ENCODE measurements at places on chromosomes 12 and 14.

- DNase-seq: no peak
Observed at GRCh38 chr14:21494902-21495762, 16.0 kb downstream of the METTL3 start.

- DNase-seq: no peak
Observed at GRCh38 chr14:45198551-45198950, 54.5 kb downstream of the MIS18BP1 start.

DNA sequence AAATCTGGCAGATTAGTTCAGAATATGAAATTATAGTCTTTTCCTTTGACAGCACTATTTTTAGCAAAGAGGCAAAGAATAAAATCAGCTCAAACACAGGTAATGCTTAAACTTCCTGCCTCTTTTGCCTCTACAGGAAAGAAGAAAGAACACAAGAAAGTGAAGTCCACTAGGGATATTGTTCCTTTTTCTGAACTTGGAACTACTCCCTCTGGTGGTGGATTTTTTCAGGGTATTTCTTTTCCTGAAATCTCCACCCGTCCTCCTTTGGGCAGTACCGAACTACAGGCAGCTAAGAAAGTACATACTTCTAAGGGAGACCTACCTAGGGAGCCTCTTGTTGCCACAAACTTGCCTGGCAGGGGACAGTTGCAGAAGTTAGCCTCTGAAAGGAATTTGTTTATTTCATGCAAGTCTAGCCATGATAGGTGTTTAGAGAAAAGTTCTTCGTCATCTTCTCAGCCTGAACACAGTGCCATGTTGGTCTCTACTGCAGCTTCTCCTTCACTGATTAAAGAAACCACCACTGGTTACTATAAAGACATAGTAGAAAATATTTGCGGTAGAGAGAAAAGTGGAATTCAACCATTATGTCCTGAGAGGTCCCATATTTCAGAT is 17.4 kb downstream of the TMPO start:
- DNase-seq: no peak

DNA sequence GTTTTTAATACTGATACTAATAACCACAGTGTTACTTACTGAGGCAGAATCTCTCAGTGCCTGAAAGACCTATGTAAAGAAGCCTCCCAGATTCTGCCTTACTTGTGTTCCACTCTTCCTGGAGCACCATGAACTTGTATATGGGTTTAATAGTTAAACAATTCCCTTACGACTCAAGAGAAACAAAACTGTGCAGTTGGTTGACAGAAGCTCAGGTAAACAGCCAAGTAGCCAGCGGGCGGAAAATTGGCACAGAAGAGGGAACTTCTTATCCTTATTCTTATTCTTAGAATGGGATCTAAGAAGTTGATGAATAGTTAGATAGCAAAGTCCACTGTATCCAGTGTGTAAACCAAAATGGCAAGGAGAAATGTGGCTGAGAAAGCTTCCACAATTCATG is 22.7 kb upstream of the MAGOHB start:
- DNase-seq: no peak

GRCh38 chr12:46470036-46470627 is 97.6 kb upstream of the SLC38A2 start:
- DNase-seq: no peak

- peak; percentile 73 for DNase-seq
Observed at GRCh38 chr12:104643819-104644669, 187.3 kb downstream of the CHST11 start.

GRCh38 chr12:124517260-124518050 is 50.0 kb downstream of the NCOR2 start:
- peak; percentile 64 for DNase-seq

- no peak for DNase-seq
Observed at GRCh38 chr12:108462686-108463085, 52.4 kb upstream of the FICD start.

DNA sequence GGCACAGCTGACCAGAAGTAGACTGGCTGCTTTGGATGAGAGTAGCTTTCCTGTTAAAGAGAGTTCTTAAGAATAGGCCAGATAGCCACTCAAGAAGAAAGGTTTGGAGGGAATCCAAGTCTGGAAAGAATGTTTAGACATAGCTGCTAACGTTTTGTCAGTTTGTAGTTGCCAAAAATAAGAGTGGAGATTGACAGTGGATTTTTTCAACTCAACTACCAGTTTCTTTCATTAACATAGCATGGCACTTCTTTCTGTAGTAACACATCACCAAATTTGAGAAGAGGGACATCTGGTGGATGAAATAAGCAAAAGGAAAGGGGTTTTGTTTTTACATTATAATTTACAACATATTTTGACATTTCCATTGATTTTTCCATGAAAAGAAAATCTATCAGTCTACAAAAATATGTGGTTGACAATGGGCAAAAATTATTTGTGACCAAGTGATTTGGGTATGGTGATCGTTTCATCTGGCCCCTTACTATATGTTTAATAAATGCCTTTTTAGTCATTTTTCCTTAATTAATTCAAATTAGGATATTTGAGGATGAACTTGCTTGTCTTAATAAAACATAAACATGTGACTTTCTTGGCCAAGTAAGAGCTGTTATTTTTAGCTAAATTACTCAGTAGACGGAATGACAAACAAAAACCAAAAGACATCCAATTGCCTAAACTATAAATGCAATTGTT is 71.1 kb downstream of the PTPRR start:
- no peak for DNase-seq

- no peak for DNase-seq
Observed at GRCh38 chr14:22668417-22668816, 24.3 kb upstream of the OR6J1 start.

DNA sequence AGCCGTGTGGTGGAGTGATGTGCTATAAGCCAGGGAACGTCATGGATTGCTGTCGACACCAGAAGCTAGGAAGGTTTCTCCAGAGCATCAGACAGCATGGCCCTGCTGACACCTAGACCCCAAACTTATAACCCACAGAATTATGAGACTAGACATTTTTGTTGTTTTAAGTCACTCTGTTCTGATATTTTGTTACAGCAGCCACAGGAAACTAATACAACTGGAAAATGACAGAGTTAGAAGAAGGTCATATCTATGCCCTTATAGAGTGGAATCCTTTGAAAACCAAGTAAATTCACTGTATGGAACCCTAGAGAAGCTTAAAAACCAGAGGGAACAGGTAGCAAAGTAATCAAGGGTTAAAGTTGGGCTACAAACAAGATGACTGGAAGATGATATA is 42.5 kb downstream of the SPTLC2 start:
- DNase-seq: no peak

- DNase-seq: no peak
Observed at GRCh38 chr12:52182898-52183543, 8.8 kb downstream of the KRT80 start.

- DNase-seq: no peak
Observed at GRCh38 chr14:26765768-26766520, 168.1 kb upstream of the NOVA1 start.

DNA sequence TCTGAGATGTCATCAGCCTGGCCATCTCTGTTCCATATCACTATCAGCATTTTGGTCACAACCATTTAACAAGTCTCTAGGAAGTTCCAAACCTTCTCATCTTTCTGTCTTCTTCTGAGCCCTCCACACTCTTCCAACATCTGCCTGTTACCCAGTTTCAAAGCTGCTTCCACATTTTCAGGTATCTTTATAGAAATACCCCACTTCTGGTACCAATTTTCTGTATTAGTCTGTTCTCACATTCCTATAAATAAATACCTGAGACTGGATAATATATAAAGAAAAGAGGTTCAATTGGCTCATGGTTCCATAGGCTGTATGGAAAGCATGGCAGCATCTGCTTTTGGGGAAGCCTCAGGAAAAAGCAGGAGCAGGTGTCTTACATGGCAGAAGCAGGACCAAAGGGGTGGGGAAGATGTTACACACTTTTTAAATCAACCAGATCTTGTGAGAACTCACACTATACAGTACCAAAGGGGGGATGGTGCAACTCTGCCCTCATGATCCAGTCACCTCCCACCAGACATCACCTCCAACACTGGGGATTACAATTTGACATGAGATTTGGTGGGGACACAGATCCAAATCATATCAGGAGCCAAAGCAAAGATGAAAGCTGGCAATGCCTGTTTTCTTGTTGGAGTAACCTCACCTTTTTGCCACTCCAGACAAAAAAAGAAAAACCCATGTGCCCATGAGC is 37.4 kb downstream of the CREBL2 start:
- DNase-seq: no peak

GRCh38 chr14:103066399-103066798 is 9.1 kb upstream of the CDC42BPB start:
- no peak for DNase-seq

GRCh38 chr12:92866418-92866817 is 62.7 kb downstream of the EEA1 start:
- DNase-seq: no peak

GRCh38 chr12:1505576-1505975 is 88.8 kb downstream of the FBXL14 start:
- DNase-seq: no peak

DNA sequence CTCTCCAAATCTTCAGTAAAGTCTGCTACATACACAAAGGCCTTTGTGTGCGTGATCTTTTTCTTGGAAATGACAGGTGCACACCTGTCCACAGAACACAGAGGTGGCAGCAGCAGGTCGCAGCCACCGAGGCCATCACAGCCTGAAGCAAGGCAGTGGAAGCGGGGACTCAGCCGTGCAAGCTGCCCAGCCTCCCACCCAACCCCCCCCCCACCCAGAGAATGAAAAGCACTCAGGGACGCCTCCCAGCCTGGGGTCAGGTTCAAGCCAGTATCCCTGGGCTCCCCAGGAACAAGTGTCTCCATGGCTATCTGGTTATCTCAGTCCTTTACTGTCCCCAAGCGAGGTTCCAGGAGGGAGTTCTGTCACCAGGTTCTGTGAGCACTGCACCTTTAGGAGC is 31.2 kb upstream of the TSPAN9 start:
- DNase-seq: no peak

- no peak for DNase-seq
Observed at GRCh38 chr12:122230798-122231197, 4.9 kb upstream of the DIABLO start.

GRCh38 chr14:69014829-69015259 is 35.7 kb upstream of the ACTN1 start:
- DNase-seq: no peak

- DNase-seq: no peak
Observed at GRCh38 chr14:61644834-61645233, 50.5 kb upstream of the HIF1A start.

- DNase-seq: no peak
Observed at GRCh38 chr14:51784466-51784865, 75.9 kb upstream of the GNG2 start.

GRCh38 chr12:120846721-120847120 is 57.4 kb downstream of the SPPL3 start:
- no peak for DNase-seq

GRCh38 chr12:20369305-20370013 is 1.1 kb downstream of the PDE3A start:
- DNase-seq: no peak

DNA sequence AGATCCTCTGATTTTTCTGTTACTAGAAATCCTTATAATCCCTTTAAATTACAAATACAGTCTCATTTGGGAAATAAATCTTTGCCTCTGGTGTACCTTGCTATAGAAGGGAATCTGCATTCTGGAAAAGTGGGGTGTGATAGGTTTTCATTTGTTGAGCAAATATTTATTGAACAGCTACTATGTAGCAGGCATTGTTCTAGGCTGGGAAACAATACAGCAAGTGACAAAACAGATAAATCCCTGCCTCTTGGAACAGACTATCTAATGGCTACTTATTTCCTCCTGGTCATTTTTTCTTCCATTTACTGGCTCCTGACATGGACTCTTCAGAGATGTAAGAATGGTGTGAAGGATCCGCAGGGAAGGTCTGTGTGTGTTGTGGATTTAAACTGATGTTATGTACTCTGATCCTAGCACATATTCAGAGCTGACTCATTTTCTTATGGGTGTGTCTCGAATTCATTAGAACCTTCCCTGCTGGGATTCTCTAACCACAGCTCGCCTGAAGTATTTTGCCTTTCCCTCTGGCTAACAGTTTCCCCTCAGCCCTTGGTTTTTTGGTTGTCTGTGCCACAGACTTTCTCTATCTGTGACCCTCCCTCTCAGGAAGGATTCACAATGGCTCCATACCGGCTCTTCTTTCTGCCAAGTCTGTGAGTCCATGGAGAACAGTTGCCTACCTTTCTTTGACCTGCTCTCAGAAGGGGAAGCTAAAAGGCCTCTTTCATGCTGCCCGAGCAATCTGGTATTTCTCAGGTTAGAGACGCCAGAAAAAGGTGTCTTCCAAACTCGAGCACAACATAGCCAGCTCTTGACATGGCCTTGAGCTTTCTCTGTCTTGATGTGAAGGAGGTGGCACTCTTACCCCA is 53.7 kb downstream of the TMTC2 start:
- DNase-seq: no peak

- DNase-seq: no peak
Observed at GRCh38 chr14:100294213-100294962, 11.9 kb downstream of the SLC25A29 start.

DNA sequence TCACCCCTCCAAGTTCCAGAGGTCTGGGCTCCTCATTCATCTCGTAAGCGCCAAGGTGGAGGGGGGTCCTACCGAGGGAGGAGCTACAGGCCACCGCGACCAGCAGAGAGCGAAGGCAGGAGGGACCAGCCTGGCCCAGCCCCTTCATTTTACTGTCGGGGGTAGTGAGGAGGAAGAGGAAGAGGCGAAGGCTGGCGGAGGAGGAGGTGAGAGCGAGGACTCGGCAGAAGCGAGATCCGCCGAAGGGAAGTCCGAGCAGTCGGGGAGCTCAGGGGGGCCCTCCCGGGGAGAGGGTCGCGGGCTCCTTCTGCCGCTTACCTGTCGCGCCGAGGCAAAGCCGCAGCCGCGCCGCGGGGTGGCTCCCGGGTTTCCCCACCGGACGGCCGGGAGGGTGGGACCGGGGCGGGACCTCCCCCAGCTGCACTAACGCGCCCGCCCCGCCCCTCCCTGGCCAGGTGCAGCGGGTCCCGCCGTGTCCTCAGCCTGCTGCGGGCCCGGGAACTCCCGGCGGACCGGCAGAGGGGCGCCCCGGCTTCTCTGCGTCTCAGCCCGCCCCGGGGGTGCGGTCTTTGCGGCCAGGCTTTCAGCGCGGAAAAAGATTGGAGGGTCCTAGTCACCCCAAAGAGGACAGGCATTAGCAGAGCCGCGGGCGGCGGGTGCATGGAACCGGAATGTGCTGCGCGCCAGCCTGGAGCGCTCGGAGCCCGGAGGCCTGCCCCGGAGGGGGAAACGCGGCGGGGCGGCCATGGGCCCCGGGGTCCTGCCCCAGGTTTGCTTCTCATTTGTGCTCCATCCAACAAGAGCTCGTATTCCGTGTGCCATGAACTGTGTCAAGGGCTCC is at the start of gene GALNT6:
Gene GALNT6, minus strand, starts transcription at position 124 of the 841 bp plus-strand sequence. CDS start 11,625 bp downstream, outside the sequence.
- DNase-seq: no peak

DNA sequence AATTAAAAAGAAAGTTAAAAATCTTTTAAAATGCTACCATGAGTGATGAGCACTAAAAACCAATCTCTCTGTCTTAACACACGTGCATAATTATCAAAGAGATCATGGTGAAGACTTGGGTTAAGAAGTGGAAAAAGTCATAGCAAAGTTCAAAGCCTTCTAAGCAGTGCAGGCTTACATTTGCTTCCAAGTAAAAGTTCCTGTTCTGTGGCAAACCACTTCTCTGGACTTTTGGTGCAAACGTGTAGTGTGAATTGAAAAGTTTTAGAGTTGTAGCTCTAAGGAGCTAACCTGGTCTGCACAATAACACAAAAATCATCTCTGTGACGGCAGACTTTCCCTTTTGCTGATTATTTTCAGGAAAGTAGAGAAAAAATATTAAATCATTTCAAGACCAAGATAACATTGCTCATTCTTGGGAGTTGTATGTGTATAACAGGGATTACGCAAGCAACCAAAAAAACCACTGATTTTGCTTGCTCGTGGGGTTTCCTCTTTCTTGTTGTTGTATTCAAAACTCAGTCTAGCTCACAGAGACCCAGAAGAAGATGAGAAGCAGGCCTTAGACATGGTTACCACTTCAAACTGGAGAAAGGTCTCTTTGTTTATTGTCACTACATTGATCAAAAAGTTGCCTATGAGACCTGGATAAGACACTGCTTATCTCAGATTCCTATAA is 2.3 kb upstream of the GLIPR1 start:
- DNase-seq: no peak
